ENCODE measurements at places on chromosomes 1 and 21.

GRCh38 chr1:225651376-225651871 lies 1.5 kb downstream of the ENAH start:
- DNase-seq = no peak

DNA sequence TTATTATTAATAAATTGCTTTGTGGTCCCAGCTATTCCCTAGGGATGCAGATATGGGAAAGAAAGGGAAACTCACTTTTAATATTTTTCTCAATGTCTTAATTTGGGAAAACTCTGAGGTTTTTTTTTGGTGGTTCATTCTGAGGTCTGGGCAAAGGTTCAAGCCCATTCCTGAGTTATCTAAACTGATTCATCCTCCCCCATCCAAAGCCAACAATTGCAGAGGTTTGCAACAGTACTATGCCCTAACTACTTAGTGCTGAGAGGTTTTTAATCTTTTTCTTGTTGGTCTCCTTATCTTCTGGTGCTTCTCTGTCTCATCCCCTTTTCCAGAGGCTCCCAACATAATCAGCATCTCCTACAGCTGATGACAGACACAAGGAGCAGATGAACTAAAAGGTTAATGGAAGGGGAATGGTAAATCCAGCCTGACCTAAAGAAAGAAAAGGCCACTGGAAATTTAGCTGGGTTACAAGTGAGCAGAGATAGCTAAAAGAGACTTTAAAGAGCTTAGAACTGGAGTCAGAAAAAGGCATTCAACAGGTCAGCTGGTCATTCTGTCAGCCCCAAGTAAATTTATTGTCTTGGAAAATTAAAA lies 390.4 kb downstream of the TGFB2 start:
- no peak for DNase-seq

GRCh38 chr1:109827466-109827865 lies 63.7 kb upstream of the EPS8L3 start:
- no peak for DNase-seq

- DNase-seq = no peak
These were observed 368.5 kb upstream of the DPYD start for GRCh38 chr1:98289311-98289710.

GRCh38 chr21:37658817-37659458 lies 257.3 kb downstream of the KCNJ6 start:
- no peak for DNase-seq

GRCh38 chr21:46001821-46002681 lies 20.5 kb downstream of the COL6A1 start:
- no peak for DNase-seq

- DNase-seq = no peak
These were observed 34.7 kb upstream of the EXOSC10 start for GRCh38 chr1:11134251-11134897.

DNA sequence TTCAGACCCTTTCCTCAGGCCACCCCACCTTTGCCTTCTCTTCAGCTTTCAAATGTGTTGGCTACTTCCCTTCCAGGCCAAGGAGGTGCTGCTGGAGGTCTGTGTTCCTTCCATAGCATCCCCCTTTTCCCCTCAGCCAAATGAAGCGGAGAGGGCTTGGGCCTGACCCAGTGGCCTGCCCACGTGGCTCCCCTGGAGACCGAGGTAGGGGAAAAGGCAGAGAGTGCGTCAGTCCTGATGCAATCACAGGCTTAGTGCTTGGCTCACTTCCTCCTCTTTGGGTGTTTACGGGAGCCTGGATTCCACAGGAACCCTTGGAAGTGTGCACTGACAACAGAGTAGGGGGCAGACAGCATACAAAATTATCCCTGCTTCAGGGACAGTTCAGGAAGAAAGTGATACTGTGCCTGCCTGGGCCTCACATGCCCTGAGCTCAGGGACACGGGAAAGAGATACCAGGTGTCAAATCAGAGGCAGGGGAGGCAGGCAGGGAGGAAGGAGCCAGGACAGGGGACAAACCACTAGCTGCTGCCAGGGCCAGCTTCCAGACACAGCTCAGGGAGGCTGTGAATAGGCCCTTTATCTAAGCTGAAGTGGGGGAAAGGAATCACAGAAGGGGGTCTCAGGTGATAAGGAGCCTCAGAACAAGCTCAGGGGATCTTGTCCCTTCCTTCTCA lies 16.6 kb upstream of the PTP4A2 start:
- no peak for DNase-seq

DNA sequence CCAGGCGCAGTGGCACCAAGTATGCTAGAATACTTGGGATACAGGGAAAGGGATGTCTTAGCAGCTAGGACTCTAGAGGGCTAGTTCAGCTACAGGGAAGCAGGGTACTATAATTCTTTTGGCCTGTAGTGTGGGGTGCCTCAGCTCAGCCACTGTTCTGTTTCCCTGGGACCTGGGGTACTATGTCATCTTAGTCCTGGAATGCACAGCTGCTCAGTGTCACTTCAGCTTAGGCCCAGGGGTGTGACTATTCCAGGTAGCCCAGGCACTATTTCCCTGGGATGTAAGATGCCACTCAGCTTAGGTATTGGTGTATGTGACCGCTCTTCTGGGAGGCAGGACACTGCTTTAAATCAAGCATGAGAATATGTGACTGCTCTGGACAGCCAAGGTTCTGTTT lies 34.1 kb downstream of the RGSL1 start:
- no peak for DNase-seq

GRCh38 chr1:17955302-17956285 lies 152.0 kb upstream of the IGSF21 start:
- no peak for DNase-seq

GRCh38 chr1:56985857-56986256 lies 20.0 kb upstream of the C8B start:
- DNase-seq = no peak

DNA sequence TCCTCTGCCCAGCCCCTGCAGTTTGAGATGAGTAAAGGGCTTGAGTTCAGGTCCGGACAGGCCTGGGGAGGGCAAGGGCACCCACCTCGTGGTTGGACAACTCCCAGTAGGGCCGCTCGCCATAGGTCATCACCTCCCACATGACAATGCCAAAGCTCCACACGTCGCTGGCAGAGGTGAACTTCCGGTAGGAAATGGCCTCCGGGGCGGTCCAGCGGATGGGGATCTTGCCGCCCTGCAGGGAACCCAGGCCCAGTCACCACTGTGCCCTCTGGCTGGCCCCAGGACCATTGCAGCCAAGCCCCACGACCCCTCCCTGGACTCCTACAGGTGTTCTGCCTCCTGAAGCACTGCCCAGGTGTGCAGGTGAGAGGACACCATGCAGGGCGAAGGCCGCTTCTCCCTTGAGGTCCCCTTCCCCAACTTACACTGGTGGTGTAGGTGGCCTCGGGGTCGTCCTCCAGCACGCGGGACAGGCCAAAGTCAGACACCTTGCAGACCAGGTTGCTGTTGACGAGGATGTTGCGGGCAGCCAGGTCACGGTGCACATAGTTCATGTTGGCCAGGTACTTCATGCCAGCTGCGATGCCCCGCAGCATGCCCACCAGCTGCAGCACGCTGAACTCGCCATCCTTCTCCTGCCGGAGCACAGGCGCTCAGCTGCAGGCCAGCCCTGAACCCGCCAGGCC lies 24.1 kb downstream of the EPHA2 start:
- no peak for DNase-seq

DNA sequence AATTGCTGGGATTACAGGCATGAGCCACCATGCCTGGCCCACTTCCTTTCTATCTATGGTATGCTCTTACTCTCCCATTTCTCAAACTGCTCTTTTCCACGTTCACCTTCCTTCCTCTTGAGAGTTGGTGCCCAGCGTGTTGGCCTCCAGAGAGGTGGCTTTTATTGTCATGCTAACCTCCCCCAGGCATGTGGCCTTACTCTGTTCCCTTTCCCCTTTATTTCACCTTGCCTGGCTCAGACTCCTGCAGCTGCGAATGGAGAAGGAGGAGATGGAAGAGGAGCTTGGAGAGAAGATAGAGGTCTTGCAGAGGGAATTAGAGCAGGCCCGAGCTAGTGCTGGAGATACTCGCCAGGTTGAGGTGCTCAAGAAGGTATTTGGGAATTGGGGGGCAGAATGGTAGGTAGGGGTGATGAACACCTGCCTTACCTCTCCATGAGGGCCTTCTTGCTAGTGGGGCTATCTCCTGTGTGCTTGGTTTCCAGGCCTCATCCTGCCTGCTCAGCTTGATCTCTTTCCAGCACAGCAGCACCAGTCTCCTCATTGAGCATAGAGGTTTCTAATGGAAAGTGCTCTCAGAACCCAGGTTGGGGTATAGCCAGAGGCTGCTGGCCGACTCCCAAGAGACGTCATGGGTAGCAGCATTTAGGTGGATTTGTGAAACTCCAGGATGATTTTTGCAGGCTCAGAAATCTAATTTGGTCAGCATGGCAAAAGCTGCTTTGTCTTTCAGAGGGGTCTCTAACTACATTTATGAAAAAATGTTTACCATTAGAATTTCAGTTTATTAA lies 13.2 kb upstream of the TUFT1 start:
- DNase-seq = no peak

GRCh38 chr21:36415375-36415774 lies 30.2 kb downstream of the CHAF1B start:
- DNase-seq = no peak

- DNase-seq = no peak
These were observed 103.9 kb upstream of the C1orf174 start for GRCh38 chr1:4003846-4004505.

GRCh38 chr21:36539434-36540150 lies 59.7 kb upstream of the CLDN14 start:
- no peak for DNase-seq

DNA sequence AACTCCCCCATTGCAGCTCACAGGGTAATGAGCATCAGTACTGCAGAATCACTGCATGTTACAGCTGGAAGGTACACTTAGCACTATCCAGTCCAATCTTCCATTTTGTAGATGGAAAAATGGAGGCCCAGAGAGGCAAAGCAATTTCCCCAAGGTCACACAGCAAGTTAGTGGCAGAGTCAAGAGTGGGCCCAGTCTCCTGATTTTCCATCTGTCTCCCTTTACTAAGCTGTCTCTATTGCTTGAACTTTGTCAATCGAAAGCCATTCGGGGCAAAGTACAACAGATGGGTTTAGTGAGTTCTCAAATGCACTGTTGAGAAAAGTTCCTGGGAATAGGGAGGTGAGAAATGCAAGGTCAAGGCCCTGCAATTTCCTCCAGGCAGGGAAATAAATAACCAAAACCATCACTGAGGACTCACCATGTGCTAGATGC lies 50.4 kb upstream of the IFFO2 start:
- DNase-seq = no peak

DNA sequence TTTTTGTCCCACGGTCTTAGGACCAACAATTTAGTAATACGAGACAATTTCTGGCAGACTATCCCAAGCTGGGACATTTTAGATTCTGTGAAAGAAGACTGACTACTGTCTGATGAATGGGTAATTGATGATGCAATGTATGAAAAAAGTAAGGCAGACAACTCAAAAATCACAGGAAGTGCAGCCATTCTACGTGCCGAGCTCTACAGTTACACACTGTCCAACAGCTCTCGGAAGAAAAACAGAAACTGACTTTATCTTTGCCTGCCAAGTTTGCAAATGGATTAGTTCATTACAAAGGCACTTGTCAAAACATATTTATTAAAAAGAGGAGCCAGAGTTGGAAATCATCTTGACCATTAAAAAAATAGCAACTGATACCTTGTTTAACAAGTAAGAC lies 31.3 kb downstream of the ZBTB8B start:
- DNase-seq = no peak
